ENCODE measurements at places on chromosomes 2 and 18.

DNA sequence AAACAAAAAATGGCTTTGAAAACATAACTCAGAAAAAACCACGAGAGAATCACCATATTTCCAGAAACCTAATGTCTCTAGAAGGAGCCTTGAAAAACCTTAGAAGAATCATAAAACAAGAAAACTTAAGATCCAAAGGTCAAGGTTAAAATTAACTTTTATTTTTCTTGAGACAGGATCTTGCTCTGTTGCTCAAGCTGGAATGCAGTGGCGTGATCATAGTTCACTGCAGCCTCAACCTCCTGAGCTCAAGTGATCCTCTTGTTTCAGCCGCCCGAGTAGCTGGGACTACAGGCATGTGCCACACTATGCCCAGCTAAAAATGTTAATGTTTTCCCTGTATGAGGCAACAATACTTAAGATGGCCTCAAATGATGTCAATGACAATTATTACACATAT lies 254.2 kb upstream of the SESTD1 start:
- no peak for DNase-seq

GRCh38 chr2:208074610-208075356 lies 49.5 kb upstream of the PLEKHM3 start:
- DNase-seq, result no peak

GRCh38 chr2:71544919-71545571 lies 91.7 kb downstream of the DYSF start:
- DNase-seq, result no peak

- no peak for DNase-seq
These were observed 8.6 kb downstream of the OSBPL6 start for GRCh38 chr2:178202927-178203326.

GRCh38 chr18:44626807-44627206 lies 53.9 kb upstream of the SETBP1 start:
- no peak for DNase-seq

DNA sequence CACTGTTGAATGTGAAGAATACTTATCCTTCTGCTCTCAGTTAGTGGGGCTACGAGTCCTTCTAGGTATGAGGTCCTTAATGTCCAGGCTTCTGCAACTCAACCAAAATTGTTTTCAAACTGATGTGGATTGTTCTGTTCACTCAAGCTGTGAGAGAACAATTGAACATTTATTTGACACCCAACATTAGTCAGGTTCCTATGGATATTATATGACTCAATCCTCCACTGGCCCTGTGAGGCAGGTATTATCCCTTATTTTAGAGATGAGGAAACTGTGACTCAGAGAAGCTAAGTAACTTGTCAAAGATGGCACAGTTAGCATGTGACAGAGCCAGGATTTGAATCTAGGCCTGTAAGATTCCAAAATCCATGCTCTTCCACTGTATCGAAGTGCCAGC lies 1.2 kb upstream of the LYG2 start:
- no peak for DNase-seq

GRCh38 chr2:131146231-131146630 lies 41.1 kb downstream of the PLEKHB2 start:
- DNase-seq, result no peak

DNA sequence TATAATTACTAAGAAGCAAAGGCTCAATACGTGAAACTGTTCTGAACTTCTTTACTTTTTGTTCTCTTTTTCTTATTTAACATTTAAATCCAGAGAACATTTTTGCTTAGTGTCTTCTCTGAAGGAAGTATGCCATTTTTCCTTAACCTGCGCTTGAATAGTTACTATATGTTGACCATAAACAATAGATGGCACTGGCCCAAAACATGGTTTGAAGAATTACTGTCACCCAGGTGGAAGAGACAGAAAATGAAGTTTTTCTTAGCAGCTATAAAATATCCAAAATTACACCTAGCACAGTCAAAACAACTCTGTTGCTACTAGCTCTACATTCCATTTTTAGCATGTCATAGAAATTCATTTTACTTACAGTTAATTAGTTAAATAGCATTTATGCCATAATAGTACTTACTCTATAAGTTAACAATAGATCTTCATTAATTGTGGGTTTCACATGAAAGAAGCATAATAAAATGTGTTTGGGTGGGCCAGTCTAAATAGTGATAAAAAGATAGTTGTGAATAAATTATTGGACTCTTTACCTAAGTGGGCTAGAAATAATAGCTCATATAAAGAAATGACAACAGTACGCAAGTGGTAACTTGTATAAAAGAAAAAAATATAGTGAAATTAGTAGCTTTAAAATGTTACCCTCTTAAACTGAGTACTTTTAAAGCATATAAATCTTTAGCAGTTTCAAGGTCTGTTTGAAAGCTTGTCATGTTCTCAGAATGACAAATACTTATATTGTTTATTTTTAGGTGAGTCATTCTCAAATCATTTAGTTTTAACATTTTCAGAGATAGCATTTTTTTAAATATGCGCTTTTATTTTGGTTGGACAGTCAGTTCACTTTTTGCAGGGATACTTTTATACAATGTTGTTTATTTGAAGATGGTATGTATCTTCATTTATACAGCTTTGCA lies 3.7 kb downstream of the ETAA1 start:
- DNase-seq, result no peak

GRCh38 chr2:216319771-216320170 lies 52.5 kb downstream of the MARCHF4 start:
- DNase-seq, result no peak

- DNase-seq, result no peak
These were observed 13.7 kb upstream of the SERPINB11 start for GRCh38 chr18:63689064-63689463.

DNA sequence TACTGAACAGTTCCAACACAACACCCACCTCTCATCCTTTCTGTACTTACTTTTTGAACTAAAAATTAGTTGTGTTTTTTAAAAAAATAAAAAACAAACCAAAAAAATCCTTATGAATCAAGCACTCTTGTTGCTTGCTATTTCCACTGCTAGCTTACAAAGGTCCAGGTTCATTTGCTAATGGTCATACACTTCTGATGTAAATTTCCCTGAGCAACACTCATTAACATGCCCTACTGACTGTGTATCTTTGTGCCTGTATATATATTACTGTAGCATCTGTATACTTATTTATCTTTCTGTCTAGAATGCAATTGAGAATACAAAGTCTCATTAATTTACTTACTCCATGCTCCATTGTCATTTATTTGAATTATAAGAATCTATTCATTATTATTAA lies 30.3 kb upstream of the IKZF2 start:
- no peak for DNase-seq

- DNase-seq, result no peak
These were observed 296.5 kb downstream of the DCC start for GRCh38 chr18:52636536-52636935.

Data from stimulated activated naive CD8-positive, alpha-beta T cell treated with anti-CD3 and anti-CD28 coated beads, Interleukin-15, Interleukin-2, amounts not matched to agents 100 U/mL and 50 U/mL, for 24 hours (primary cell).